ENCODE measurements at places on chromosomes 1 and 21.

DNA sequence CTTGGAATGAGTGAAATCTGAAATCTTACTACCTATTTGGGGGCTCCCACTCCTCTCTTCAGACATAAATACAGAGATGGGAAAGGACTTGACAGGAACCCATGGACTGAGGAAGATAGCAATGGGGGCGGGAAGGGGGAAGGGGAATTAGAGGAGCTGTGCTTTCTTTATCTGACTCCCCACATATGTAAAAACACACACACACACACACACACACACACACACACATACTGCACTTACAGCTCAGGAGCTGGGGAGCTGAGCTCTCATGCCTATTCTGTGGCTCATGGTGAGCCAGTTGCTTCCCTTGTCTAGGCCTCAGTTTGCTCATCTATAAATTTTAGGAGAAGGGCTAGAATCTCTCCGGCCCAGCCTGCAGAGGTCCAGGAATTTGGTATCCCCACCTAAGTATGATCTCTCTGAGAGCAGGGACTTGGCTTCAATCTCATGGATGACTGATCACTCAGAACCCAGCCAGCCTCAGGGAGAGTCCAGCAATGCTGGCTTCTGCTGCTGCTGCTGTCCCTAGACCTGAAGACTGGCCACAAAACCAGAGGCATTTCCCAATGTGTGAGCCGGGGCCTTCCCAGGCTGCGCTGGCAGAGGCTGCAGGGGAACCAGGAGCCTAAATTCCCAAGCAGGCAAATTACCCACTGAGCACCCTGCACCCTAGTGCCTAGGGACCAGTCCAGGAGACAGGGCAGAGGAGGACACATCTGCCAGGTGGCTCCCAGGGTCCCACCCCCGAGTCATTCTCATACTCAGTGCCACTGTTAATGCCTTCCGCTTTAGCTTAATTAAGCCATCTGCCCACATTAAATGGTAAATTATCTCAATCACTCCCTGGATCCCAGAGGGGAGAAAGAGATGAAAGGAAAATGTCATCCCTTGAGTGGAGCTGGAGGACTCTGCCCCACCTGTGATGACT is 57.5 kb upstream of the RBM15 start:
- DNase-seq: no peak

- DNase-seq: no peak
Observed at GRCh38 chr21:38913120-38913892, 107.6 kb downstream of the ETS2 start.

- no peak for DNase-seq
Observed at GRCh38 chr1:201505503-201505890, 1.4 kb downstream of the CSRP1 start.

GRCh38 chr1:43688594-43689000 is 18.7 kb upstream of the ST3GAL3 start:
- no peak for DNase-seq

DNA sequence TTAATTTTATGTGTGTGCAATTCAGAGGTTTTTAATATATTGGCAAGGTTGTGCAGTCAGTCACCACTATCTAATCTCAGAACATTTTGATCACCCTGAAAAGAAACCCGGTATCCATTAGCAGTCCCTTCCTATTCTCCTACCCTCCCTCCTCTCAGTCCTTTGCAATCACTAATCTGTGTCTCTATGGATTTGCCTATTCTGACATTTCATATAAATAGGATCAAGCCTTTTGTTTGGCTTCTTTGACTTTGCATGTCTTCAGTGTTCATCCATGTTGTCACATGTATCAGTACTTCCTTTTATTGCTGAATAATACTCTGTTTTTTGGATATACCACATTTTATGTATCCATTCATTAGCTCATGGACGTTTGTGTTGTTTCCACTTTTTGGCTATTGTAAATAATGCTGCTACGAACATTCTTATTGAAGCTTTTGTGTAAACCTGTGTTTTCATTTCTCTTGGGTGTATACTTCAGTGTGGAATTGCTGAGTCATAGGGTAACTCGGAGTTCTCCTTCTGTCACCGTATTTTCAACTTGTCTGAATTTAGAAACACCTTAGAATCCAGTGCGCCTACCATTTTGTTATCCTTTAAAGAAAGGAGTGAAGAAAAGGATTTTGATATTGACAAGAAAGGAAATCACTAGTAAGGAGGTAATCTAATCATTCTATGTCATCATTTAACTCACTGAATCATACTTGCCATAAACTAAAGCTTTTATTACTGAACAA is 3.4 kb downstream of the CEP85 start:
- DNase-seq: no peak

DNA sequence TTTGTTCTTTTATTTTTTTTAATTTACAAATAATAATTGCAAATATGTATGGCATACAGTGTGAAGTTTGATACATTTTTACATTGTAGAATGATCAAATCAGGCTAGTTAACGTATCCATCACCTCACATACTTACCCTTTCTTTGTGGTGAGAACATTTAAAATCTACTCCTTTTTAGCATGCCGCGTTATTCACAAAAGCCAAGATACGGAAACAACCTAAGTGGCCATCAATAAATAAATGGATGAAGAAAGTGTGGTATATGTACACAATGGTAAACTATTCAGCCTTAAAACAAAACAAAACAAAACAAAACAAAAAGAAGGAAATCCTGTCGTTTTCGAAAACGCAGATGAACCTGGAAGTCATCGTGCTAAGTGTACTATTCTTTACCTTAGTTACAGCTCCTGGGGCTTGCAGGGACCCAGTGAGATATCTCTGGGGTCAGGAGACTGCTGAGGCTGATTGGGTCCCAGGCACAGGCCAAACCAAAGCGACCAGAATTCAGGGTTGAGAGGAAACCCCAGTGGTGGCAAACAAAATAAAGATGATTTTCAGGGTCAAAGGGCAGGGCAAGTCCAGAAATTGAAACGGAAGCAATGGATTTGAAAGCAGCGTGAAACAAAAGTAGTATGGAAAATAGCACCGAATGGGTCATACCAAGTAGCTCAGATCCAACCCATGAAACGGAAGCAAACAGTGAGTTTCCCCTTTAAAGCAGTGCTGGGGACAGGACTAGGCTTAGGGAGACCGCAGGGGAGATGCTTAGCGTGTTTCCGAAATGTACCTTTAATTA is 188.2 kb downstream of the PLPP3 start:
- no peak for DNase-seq

DNA sequence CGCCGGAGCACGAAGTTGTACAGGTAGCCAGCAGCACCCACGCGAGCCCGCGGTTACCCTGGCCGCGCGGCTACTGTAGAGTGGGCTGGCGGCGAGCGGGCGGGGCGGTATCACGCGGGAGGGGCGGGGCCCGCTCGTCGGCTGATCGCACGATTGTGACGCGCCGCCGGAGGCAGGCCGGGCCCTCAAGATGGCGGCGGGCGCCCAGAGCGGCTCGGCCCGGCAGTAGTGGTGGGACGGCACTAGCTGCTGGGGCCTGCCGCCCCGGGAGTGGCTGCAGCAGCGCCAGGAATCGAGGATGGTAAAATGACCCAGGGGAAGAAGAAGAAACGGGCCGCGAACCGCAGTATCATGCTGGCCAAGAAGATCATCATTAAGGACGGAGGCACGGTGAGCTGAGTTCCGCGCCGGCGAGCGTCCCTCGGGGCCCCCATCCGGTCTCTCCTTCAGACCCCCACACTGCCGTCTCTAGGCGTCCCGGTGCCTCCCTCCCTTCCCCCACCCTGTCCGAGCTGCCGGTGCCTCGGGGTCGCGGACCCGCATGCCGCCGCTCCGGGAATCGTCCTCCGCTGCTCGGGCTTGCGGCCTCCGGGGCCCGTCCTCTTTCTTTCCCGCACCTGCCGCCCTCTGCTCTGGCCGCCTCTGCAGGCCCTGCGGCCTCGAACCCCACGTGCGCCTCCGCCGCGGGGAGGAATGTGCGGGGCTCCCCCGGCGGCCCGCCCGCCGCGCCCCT is 68.3 kb downstream of the SLC35A3 start:
- DNase-seq: peak; percentile 79

GRCh38 chr1:202802998-202803932 is 5.0 kb downstream of the KDM5B start:
- no peak for DNase-seq

DNA sequence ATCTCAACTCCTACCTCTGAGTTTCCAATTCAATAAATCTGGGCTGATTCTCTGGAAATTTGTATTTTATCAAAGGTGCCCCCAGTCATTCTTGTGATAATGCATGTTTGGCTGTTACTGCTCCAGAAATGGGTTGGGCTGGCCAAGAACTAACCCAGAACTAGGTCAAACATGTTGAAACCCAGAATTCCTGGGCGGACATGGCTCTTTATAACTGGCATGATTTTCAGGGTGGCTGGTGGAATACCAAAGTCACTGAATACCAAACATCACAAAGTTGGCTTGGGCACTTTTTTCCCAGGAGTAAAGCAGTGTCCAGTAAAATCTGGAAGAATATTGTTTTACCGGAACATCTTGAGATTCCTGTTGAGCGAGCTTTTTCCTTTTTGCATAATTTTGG is 89.4 kb upstream of the S1PR1 start:
- DNase-seq: no peak

DNA sequence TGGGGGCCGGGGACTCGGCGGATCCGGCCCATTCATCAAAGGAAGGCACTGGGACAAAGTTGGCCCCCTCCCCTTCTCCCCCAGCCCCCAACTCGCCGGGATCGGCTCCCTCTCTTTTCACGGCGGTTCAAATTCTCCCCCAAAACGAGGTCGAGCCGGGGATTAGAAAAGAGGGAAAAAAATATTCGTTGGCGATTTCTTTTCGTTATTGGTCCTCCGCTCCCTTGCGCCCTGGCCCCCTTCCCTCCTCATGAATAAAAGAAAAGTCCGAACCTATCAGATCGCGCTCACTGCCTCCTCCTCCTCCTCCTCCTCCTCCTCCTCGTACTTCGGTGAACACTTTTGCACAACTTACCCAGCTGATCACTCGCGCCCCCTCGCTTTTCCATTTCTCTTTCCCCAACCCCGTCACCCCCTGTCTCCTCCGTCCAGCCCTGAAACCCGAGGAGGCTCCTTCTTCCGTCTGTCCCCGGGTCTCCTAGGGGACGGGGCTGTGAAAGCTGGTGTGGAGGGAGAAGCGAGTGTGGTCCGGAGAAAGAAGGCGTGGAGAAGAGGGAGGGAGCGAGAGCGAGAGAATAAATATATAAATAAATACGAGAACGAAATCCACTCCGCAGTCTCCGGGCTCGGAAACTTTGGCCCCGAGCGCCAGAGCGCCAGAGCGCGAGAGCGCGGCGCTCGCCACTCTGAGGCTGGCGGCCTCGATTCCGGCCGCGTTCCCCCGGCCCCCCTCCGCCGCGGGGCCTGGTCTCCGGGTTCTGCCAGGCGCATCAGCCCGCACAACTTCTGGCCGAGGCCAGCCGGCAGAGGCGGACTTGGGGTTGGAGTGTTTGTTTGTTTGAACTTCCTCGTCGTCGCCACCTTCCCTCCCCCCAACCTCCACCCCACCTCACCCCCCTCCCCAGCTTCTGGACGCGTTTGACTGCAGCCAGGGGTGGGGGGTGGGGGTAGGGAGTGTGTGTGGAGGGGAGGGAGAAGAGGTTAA is at the start of gene PAX7:
TSS of gene PAX7 (plus strand) at position 336 of the 985 bp plus-strand sequence. CDS start 758 bp downstream, outside the sequence.
- DNase-seq: no peak

All from activated CD4-positive, alpha-beta T cell treated with anti-CD3 and anti-CD28 coated beads, Interleukin-2, amount 50 U/mL, for 24 hours (primary cell).